ENCODE measurements at places on chromosomes 16 and 17. TPM values are rescaled to one million over a fixed set of nuclear protein-coding genes. Genes with fewer than 3 reads are reported as not detected.

DNA sequence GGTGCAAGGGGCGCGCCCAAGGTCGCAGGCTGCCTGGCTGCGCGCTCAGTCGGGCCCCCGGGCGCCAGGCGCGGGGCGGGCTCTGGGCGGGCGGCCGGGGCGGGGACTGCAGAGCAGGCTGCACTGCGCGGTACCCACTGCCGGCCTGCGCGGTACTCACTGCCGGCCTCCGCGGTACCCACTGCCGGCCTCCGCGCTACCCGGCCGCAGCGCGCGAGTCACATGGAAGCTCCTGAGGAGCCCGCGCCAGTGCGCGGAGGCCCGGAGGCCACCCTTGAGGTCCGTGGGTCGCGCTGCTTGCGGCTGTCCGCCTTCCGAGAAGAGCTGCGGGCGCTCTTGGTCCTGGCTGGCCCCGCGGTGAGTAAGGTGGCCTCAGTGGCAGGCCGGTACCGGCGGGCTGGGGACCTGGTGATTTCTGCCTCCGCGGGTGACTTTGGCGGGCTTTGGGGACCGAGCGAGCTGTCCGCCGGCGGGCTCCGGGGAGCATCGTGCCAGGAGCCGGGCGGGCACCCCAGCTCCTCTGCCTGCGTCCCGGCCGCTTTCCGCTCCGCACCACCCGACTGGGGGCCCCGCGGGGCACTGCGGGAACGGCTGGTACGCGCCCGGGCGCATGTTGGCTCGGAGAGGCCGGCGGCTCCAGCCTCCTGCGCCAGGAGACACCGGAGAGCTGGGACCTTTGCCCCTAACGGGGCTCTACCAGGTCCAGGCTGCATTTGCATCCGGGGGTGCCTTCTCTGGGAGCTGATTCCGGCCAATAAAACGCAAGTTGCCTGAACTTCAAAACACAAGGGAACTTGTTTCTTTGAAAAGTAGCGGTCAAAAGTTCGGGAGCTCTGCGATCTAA is at the start of gene SLC47A1:
TSS of gene SLC47A1 (plus strand) at position 137 of the 844 bp plus-strand sequence. CDS start at position 223, 86 bp downstream.
- peak within 1 kb of the TSS; percentile 33 for H3K27ac ChIP-seq
- no peak for DNase-seq
- H3K4me3 ChIP-seq, result peak within 1 kb of the TSS; percentile 42
- H3K36me3 ChIP-seq, result no peaks in the 10 kb centered on the region
- H3K27me3 ChIP-seq, result no peaks in the 10 kb centered on the region
- no peaks in the 10 kb centered on the region for H3K4me1 ChIP-seq

GRCh38 chr17:8923762-8924161 is 41.7 kb downstream of the PIK3R5 start:
- H3K4me1 ChIP-seq, result no peaks in the 10 kb centered on the region
- no peak for DNase-seq
- H3K27me3 ChIP-seq, result no peaks in the 10 kb centered on the region
- no peak overlapping the region for H3K27ac ChIP-seq
- H3K4me3 ChIP-seq, result no peak overlapping the region

The PRR35 gene
- total RNA-seq, result not detected

DNA sequence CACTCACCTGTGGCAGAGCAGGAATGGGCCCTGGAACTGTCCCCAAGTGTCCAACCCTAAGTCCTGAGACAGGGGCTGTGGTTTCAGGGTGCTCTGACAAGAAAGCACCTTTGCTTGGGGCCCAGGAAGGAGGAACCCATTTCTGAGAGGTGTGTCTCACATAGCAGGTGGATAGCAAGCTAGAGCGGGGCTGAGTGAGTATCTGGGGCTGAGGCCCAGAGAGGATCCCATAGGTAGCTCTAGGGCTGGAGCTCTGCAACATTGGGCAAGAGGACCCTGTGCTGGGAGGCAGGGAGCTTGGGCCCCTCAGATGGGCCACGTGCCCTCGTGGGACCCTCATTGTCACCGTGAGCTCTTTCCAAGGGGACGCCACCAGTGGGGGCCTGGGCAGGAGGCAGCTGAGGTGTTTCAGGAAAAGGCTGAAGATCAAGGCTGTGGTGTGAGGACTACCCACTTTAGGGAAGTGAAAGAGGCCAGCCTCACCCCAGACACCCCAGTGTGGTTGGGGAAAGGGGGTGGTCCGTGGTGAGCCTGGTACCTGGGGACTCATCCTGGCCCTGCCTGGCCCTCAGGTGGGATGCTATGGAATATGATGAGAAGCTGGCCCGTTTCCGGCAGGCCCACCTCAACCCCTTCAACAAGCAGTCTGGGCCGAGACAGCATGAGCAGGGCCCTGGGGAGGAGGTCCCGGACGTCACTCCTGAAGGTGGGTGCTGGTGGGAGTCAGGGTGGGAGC is 5.3 kb downstream of the DEF8 start:
- DNase-seq, result no peak
- no peaks in the 10 kb centered on the region for H3K36me3 ChIP-seq
- no peak overlapping the region for H3K4me3 ChIP-seq
- H3K27ac ChIP-seq, result no peak overlapping the region
- H3K4me1 ChIP-seq, result peaks cover 5% of the 10 kb centered on the region
- no peaks in the 10 kb centered on the region for H3K27me3 ChIP-seq

DNA sequence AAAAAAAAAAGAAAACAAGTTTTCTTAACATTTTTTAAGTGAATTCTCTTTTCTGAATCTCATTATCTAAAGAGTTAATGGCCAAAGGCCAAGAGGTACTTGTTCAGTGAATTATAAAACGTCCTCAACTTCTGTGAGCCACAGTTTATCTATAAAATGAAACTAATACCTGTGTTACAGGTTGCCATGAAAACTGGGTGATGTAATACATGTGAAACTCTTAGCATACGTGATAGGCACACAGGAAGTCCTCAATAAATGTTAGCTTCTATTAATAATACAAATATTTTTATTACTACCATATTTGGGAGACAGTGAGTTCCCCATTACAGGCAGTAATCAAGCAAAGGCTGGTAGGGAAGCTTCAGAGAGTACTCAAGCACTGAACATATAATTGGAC is 13.5 kb upstream of the INPP5K start:
- DNase-seq, result no peak
- no peaks in the 10 kb centered on the region for H3K36me3 ChIP-seq
- no peak overlapping the region for H3K27ac ChIP-seq
- no peaks in the 10 kb centered on the region for H3K4me1 ChIP-seq
- H3K27me3 ChIP-seq, result no peaks in the 10 kb centered on the region

DNA sequence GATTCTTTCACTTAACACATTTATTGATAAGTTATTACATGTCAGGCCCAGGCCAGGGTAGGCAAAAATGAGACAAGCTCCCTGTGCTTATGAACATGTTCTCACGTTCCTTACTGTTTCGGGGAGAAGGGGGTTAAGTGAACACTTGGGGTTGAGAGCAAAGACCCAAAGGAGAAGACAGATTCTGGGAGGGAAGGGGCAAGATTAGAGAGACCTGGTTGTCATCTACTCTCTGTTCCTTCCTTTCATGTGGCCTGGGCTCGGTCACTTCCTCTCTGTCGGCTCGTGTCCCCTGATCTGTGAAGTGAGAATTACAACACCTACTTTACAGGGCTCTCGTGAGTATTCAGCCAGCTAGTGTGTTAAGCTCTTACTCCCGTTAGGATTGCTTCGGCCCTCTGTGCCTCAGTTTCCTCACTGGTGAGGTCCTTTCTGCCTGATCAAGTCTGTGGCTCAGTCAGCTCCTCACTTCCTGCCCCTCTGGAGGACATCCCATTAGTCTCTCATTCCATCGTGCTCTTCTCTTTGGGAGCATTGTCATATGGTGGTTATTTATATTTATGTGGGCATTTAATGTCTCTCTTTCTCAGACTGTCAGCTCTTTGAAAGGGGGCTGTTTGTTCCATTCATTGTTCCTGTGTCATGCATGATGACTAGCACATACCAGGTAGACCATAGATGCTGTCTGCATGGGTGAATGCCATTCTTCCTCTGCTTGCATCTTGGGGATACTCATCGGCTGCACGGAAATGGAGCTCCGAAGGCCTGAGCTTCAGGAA is 38.9 kb downstream of the PLCG2 start:
- no peak for DNase-seq
- no peak overlapping the region for H3K4me3 ChIP-seq
- no peaks in the 10 kb centered on the region for H3K36me3 ChIP-seq
- no peaks in the 10 kb centered on the region for H3K27me3 ChIP-seq

DNA sequence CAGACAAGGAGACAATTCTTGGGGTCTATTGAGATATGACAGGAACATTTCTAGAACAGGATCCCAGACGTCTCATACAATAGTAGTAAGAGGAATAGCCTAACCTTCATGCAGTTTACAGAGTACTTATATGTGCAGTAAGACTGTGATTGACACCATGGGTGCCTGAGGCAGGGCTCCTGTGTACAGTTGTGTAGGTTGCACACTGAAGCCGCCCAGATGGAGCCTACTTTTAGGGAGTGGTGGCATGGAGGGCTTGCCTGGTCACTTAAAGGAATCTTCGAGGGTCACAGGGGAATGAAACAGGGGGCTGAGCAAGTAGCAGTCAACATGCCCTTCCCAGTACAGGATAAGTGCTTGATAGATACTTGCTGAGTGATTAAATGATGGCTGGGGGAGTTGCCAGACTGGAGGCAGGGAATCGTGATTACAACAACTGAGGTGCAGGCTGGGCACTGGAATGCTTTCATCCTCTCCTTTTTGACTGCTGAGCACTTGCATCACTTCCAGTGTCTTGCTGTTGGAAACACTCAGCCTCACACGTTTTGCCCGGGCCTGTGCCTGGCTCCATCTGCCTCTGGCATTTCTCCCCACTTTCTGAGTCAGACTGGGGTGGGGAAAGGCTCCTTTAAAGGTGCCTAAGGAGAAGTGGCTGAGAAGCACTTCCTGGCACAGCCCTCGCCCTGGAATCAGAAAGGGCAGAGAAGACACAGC is 71.0 kb downstream of the COPRS start:
- DNase-seq, result peak; percentile 85
- peak overlapping the region; percentile 11 for H3K27ac ChIP-seq
- H3K4me1 ChIP-seq, result no peaks in the 10 kb centered on the region
- no peaks in the 10 kb centered on the region for H3K27me3 ChIP-seq
- H3K4me3 ChIP-seq, result no peak overlapping the region
- H3K36me3 ChIP-seq, result no peaks in the 10 kb centered on the region

GRCh38 chr16:4097826-4098240 is 18.4 kb downstream of the ADCY9 start:
- no peak for DNase-seq
- no peak overlapping the region for H3K27ac ChIP-seq
- no peaks in the 10 kb centered on the region for H3K27me3 ChIP-seq
- H3K36me3 ChIP-seq, result no peaks in the 10 kb centered on the region

DNA sequence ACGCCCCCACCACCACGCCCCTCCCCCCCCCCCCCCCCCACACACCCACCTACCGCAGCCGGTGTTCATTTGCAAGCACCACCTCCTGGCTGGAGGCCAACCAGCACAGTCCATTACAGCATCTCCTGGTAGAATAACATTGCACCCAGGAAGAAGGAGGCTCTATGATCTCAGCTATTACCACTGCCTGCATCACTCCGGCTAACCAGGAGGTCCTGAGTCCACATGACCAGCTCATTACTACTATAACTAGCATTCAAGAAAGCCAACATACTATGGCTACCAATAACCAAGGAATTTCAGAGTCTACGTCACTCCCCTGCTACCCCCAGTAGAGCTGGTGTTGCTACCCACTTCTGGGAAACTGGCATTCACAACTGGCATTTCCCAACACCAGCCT is 81.1 kb upstream of the ALOX12 start:
- H3K4me3 ChIP-seq, result no peak overlapping the region
- DNase-seq, result no peak
- H3K27ac ChIP-seq, result no peak overlapping the region
- H3K36me3 ChIP-seq, result no peaks in the 10 kb centered on the region

DNA sequence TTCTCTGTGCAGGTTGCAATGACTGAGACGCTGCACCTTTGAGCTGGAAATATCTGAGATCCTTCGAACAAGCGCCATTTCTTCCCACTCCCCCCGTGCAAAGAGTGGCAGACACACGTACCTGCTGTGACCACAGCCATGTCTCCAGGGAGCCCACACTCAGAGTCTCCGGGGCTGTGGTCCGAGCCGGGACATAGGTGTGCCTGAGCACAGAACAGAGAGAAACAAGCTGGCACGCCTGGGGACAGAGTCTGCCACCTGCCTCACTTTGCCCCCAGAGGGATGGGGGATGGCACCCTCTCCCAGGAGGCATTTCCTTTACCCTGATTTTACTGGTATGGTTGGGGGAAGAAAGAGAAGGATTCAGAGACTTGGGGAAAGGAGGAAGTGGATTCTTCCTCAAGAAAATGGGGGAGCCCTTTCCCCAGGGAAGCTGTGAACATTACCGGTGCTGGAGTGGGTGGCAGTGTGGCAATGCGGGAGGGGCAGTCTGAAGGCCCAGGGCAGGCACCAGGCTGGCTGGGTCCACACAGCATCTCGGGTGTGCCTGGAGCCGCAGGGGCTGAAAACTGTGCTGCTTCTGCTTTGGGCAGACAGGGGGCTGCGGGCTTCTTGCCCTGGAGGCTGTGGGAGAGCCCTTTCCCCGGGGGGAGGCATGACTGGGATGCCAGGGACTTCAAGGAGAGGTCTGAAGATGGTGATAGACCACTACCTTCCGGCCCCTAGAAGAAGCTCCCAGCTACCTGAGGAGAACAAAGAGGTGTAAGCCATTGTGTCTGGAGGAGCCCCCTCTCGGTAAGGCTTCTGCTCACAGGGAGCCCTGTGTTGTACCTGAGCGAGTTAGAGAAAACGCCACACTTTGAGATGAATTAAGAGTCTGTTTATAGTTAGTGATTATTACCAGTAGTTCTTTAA is 6.6 kb upstream of the PIK3R6 start:
- H3K36me3 ChIP-seq, result no peaks in the 10 kb centered on the region
- no peak for DNase-seq
- H3K4me1 ChIP-seq, result no peaks in the 10 kb centered on the region
- no peaks in the 10 kb centered on the region for H3K27me3 ChIP-seq
- H3K4me3 ChIP-seq, result no peak overlapping the region

The RND2 gene
- total RNA-seq, result 4.3 TPM

The MIEF2 gene
- 22.3 TPM for total RNA-seq

DNA sequence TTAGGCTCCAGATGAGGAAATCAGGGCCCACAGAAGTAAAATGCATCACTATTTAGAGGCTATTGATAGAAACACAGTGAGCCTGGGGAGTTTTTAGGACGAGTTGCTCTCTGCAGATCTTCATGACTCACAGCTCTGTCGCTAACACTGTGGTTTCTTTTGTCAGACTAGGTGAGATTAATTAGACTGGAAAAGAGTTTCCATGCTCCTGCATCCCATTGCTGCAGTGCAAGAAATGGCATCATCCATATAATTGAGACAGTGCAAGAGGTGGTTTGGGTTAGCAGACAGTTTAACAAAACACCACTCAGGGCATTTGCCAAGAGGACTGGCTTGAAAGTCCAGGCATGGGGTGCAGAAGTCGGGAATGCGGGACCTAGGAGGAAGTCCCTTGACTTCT is 198.8 kb upstream of the CACNG5 start:
- no peak overlapping the region for H3K4me3 ChIP-seq
- no peak overlapping the region for H3K27ac ChIP-seq
- no peaks in the 10 kb centered on the region for H3K27me3 ChIP-seq
- no peaks in the 10 kb centered on the region for H3K4me1 ChIP-seq

DNA sequence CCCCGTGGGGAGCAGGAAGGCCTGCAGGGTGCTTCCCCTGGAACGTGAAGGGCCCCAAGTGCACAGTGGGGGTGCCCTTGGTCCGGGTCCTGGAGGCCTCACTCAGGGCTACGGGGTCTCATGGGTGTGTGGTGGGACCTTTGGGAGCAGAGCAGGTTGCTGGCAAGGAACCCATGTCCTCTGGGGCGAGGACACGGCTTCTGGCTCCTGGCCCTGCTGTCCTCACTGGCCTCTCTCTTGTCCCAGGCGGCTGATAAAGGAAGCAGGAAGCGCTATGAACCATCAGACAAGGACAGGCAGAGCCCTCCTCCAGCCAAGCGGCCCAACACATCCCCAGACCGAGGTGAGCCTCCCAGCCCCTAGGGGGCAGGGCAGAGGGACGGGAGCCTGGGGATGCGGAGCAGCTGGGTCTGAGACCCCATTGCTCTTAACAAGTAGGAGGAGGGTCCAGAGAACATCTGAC is 9.8 kb upstream of the IL17C start:
- no peak overlapping the region for H3K27ac ChIP-seq
- DNase-seq, result no peak
- no peaks in the 10 kb centered on the region for H3K27me3 ChIP-seq
- peaks cover 32% of the 10 kb centered on the region for H3K36me3 ChIP-seq
